ENCODE measurements at places on chromosomes 1 and 21.

DNA sequence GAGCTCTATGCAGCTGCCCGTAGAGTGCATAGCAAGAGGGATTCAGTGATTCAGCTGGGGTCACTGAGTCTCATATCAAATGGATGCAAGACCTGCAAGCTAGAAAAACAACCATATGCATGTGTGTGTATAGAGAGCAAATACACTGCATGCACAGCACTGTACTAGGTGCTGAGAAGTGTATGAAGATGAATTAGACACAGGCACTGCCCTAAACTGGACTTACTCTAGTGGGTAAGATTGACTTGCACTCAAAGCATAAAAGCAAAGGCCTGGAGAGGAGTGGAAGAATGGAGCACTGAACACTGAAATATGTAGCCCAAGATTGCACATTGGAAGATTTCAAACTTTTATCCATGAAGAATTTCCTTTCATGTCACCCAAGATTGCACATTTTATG lies 5.5 kb upstream of the GBP1 start:
- DNase-seq = no peak

- no peak for DNase-seq
Measured at GRCh38 chr21:19343711-19344110, 940.1 kb upstream of the TMPRSS15 start.

GRCh38 chr1:234582681-234583301 lies 27.2 kb downstream of the IRF2BP2 start:
- DNase-seq = no peak

DNA sequence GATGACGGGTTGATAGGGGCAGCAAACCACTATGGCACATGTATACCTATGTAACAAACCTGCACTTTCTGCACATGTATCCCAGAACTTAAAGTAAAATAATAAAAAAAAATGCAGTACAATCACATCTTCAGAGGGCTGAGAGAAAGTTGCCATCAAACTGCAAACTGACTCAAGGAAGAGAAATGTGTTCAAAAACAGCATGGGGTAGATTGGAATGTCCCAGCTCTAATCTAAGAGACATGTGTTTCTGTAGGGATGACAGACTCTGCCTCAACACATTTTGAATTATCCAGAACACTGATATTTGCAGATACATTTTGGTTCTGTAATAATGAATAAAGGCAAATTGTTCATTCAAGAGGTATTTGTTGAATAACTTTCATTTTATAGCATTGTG lies 171.2 kb upstream of the RUNX1 start:
- no peak for DNase-seq

GRCh38 chr1:88847643-88848042 lies 43.7 kb downstream of the GTF2B start:
- DNase-seq = no peak

GRCh38 chr1:192831706-192832355 lies 23.0 kb downstream of the RGS2 start:
- no peak for DNase-seq

DNA sequence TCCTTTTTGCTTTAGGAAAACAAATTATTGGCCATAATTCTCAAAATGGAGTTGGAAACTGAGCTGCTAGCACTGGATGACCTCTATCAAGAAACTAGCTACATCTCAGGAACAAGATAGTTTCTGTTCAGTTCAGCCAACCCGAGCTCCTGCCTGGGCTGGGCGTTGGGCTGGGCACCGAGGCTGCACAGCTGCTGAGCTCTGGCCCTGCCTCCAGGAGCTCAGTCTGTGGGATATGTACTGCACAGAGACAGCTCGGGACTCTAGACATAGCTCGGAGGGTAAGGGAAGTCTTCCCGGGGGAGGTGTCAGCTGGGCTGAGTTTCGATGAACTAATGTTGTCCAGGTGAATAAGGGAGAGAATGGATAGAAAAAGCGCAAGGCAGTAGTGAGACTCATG lies 24.5 kb upstream of the SLC1A7 start:
- no peak for DNase-seq

DNA sequence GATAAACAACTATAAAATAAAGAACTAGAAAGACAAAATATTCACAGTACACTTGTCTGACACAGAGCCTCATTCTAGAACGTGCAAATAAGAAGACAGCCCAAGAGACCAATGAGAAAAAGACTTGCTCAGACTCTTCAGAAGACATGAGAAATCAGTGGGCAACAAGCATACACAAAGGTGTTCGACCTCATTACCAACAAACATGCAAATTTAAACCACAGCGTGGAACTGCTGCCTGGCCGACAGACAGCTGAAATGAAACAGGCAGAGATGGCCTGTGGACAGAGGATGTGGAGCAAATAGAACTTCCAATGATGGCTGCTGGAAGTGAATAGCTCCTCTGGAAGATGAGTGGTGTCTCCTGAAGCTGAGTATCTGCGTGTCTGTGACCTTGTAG lies 22.4 kb upstream of the COL6A1 start:
- no peak for DNase-seq

GRCh38 chr1:230315099-230315498 lies 111.0 kb downstream of the PGBD5 start:
- DNase-seq = no peak

DNA sequence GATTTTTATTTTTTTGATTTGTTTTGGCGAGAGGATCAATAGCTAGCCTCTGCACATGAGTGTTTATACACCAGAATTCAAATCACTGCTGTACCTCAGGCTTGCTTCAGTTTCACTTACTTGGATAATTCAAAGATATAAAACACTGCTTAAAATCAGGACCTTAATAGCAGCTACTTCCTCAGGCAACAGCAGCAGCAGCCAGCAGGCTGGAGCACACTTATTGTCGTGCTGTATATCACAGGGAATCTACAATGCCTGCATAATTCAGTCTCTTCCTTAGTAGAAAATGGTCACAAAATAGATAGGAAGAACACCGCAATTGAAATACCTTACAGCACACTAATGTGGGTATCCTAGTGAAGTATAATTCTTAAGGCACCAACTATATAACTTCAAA lies 497.3 kb downstream of the NEGR1 start:
- no peak for DNase-seq

DNA sequence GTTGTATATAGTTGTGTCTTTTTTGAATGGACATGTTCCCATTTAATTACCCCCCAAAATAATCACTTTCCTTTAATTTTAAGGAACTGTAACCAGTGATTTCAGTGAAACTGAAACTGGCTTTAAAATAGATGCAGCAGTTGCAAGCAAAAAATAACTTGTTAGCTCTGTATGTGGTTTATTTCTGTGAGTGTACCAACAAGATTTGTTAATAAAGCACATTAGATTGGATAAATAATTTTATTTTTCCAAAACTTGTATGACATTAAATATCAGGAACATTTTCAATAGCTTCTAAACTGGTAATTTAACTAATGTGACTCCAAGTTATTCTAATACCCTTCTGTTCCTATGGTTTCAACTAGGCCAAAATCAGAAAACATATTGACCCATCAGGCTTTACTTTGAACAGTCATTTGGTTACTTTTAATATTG lies 184.3 kb upstream of the CACYBP start:
- DNase-seq = no peak

- no peak for DNase-seq
Measured at GRCh38 chr1:184630679-184631060, 124.0 kb downstream of the EDEM3 start.

- no peak for DNase-seq
Measured at GRCh38 chr21:35346697-35347096, 297.6 kb upstream of the RUNX1 start.

DNA sequence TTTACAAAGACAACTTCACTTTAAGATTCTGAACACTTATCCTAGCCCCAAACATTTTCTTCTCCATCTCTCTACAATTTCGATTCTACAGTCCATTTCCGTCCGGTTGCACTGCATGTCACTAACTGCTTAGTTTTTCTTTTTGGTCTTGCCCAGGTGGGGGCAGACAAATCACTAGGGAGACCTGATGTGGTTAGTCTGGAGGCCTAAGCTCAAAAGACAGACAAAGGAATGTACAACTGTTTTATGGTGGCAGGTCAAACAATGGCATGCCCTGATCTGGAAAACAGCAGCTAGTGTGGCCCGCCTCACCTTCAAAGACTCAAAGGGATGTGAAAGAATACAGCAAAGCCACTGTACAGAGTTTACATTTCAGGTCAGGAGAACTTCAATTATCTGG lies 3.8 kb downstream of the ETV3 start:
- DNase-seq = no peak

- DNase-seq = no peak
Measured at GRCh38 chr1:64124704-64125440, 78.6 kb upstream of the UBE2U start.

GRCh38 chr1:6965083-6965934 lies 180.1 kb downstream of the CAMTA1 start:
- no peak for DNase-seq

- no peak for DNase-seq
Measured at GRCh38 chr1:46128344-46128743, 4.1 kb downstream of the PIK3R3 start.

DNA sequence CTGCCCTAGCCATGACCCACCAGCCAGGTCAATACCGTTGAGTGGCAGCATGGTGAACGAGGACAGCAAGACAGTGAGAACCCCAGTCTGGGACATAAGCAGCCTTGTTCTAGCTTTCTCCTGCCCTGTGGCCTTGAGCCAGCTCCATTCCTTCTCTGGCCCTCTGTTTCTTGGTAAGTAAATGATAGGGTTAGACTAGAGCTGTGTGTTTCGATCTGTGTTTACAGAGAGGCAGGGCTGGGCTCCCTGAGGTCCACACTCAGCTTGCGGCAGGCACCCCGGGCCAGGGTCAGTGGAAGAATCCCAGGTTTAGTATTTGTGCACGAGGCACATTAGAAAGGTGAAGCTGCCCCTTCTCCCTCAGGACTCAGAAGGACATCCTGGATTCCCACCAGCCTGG lies 27.3 kb downstream of the FOXO6 start:
- no peak for DNase-seq

DNA sequence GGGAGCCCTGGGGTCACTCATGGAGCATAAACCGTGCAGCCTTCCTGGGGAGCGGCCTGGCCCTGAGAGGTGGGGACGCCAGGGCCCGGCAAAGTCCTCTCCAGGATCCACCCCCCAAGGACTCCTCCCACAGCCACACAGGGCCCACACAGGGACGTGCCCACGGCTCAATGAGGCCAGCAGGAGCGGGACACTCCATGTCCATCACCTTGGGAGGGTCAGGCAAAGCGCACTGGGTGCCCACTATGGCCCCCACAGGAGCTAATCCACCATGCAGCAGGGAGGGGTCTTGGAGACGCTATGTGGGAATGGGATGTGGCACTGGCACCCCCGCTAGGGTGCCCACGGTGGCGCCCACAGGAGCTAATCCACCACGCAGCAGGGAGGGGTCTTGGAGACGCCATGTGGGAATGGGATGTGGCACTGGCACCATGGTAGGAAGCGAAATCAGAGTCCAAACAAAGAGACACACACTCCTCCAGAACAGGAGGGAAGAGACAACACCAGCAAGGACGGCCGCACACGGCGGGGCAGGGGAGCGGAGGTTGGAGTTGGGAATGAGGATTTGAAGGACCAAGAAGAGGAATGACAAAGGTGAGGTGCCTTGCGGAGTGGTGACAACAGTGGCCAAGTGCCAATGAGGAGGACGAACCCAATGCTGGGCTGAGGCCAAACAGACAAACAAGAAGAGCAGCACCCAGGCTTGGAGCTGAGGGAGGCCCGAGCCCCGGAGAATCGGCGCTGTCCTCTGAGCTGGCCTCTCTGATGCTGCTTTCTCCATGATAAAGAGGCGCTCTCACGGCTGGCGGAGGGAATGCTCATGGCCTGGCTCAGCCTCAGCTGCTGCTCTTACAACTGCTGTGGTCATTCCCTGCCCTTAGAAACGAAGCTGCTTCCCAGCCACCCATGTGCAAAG lies 18.1 kb upstream of the SLC19A1 start:
- DNase-seq = no peak

DNA sequence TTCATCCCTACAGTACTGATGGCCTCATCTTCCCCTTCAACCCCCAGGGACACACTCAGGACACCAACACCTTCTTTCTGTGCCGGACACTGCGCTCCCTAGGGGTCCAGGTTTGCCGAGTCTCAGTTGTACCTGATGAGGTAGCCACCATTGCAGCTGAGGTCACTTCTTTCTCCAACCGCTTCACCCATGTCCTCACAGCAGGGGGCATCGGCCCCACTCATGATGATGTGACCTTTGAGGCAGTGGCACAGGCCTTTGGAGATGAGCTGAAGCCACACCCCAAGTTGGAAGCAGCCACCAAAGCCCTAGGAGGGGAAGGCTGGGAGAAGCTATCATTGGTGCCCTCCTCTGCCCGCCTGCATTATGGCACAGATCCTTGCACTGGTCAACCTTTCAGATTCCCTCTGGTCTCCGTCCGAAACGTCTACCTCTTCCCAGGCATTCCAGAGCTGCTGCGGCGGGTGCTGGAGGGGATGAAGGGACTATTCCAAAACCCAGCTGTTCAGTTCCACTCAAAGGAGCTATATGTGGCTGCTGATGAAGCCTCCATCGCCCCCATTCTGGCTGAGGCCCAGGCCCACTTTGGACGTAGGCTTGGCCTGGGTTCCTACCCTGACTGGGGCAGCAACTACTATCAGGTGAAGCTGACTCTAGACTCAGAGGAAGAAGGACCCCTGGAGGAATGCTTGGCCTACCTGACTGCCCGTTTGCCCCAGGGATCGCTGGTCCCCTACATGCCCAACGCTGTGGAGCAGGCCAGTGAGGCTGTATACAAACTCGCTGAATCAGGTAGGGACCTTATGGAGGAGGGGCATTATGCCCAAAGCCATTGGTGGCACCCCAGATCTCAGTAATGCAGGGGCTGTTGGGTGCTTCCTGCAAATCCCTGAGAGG lies 5.1 kb upstream of the LENEP start:
- no peak for DNase-seq

Data from stimulated activated CD8-positive, alpha-beta memory T cell treated with anti-CD3 and anti-CD28 coated beads, Interleukin-2, amount 100 ng/mL, for 48 hours (primary cell).